ENCODE measurements at places on chromosomes 1 and 21.

DNA sequence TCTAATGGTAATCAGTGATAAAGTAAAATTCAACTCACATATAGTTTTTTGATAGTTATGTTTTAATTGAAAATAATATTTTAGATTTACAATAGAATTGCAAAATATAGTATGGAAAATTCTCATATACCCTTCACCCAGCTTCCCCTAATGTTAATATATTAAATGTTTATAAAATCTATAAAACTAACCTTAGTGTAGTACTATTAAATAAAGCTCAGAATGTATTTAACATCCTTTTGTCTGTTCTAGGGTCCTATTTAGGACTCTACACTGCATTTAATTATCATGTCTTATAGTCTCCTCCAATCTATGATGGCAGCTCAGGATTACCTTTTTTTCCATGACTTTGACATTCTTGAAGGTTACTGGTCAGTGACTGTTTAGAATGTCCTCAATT, 389.2 kb downstream of the LMX1A start:
- DNase-seq, result no peak

- peak; percentile 46 for DNase-seq
These were observed 43.2 kb upstream of the C1orf185 start for GRCh38 chr1:51058858-51059257.

DNA sequence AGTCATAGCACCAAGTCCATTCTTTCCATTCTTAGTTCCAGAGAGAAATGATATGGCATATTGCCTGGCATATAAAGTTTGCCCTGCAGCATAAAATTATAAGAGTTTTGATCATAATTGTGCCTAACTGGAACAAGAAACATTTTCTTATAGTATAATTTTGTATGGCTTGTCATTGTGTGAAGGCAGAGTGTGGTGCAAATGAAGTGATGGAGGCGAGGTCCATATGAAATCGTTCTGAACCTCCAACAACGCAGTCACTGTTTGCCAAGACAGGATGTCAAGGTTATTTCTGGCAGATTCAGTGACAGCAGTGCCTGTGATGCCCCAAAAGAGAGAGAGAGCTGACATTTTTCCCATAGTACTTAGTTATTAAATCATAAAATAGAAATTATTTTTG, 584.0 kb downstream of the ADGRL2 start:
- DNase-seq, result no peak

DNA sequence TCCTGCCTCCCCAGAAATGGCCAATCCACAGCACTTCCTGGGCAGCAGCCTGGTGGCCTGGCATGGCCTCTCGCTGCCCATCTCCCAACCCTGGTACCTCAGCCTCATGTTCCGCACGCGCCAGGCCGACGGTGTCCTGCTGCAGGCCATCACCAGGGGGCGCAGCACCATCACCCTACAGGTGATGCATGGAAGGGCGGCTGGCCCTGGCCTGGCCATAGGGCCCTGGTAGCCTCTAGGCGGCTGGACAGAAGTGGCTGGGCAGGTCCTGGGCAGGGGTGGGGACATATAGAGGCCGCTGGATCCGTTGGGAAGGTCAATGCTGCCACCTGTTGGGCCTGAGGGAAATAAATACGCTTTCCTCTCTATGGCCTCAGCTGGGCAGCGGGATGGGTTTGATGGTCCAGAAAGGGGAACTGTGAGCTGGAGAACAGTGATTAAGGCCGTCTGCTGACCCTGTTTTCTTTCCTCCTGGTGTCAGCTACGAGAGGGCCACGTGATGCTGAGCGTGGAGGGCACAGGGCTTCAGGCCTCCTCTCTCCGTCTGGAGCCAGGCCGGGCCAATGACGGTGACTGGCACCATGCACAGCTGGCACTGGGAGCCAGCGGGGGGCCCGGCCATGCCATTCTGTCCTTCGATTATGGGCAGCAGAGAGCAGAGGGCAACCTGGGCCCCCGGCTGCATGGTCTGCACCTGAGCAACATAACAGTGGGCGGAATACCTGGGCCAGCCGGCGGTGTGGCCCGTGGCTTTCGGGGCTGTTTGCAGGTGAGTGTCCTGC, 14.4 kb downstream of the CELSR2 start:
- peak; percentile 86 for DNase-seq

GRCh38 chr1:226201029-226201593, 14.6 kb upstream of the ACBD3 start:
- DNase-seq, result peak; percentile 28

DNA sequence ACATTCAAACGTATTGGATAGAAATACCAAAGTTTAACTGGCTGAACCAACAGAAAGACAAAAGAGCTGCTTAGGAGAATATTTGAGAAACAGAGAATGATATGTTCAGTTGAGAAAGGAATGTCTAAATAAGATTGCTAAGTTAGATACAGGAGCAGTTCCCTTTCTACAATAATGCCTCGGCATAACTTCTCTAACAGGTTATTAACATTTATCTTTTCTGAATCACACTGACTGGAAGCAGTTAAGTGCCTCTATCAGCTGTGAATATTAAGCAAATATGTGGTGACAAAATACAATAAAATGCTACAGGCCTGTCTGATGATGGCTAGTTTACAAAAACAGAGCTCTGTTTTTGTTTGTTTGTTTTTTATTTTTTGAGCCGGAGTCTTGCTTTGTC, 121.9 kb downstream of the KCNK1 start:
- no peak for DNase-seq
